Metanephros (tissue), 2 donors: ENCODE measurements at places on chromosomes 6 and 20. TPM values are rescaled to one million over a fixed set of nuclear protein-coding genes. Genes with fewer than 3 reads are reported as not detected.

SLC17A3 gene
- 0.12 TPM for total RNA-seq

SEL1L2 gene
- total RNA-seq, result not detected

LY6G6F gene
- total RNA-seq, result not detected

GCNT2 gene
- total RNA-seq, result 14.4 TPM

WDR27 gene
- total RNA-seq, result 71.9 TPM

PHACTR3 gene
- total RNA-seq, result 6.3 TPM

MEP1A gene
- not detected for total RNA-seq

LBP gene
- not detected for total RNA-seq

BPIFA1 gene
- not detected for total RNA-seq

LY6G6D gene
- total RNA-seq, result not detected

PRL gene
- 0.58 TPM for total RNA-seq

C6orf141 gene
- 0.99 TPM for total RNA-seq

DSN1 gene
- total RNA-seq, result 12.7 TPM

SNAP25 gene
- 3.2 TPM for total RNA-seq

YWHAB gene
- total RNA-seq, result 97.3 TPM

SIRPA gene
- 17.6 TPM for total RNA-seq

HDAC2 gene
- 138 TPM for total RNA-seq

MYT1 gene
- 0.29 TPM for total RNA-seq

EDEM2 gene
- 19.2 TPM for total RNA-seq

FILIP1 gene
- total RNA-seq, result 7.6 TPM

PXDC1 gene
- 22.7 TPM for total RNA-seq

SPATS1 gene
- not detected for total RNA-seq

BACH2 gene
- 15.6 TPM for total RNA-seq

IMPG1 gene
- total RNA-seq, result 0.64 TPM

SYCP2L gene
- 3.7 TPM for total RNA-seq

RBPJL gene
- total RNA-seq, result not detected

SSR1 gene
- 59.3 TPM for total RNA-seq

SFTA2 gene
- total RNA-seq, result not detected

IYD gene
- 1.3 TPM for total RNA-seq

RHAG gene
- 6.7 TPM for total RNA-seq

SLC17A2 gene
- 0.58 TPM for total RNA-seq

MOG gene
- total RNA-seq, result not detected

MMUT gene
- 27.7 TPM for total RNA-seq

ACAT2 gene
- total RNA-seq, result 12.6 TPM

HDGFL1 gene
- total RNA-seq, result not detected

GJA10 gene
- total RNA-seq, result not detected

C6orf58 gene
- total RNA-seq, result not detected

FOXS1 gene
- total RNA-seq, result 5.3 TPM

ID4 gene
- 126 TPM for total RNA-seq

L3MBTL1 gene
- total RNA-seq, result 19.6 TPM

ACTR5 gene
- 10.5 TPM for total RNA-seq

RUNX2 gene
- 3.3 TPM for total RNA-seq

SGK1 gene
- 107 TPM for total RNA-seq

CST5 gene
- total RNA-seq, result not detected

SALL4 gene
- total RNA-seq, result 7.7 TPM
